ENCODE measurements at places on chromosomes 5 and 9.

DNA sequence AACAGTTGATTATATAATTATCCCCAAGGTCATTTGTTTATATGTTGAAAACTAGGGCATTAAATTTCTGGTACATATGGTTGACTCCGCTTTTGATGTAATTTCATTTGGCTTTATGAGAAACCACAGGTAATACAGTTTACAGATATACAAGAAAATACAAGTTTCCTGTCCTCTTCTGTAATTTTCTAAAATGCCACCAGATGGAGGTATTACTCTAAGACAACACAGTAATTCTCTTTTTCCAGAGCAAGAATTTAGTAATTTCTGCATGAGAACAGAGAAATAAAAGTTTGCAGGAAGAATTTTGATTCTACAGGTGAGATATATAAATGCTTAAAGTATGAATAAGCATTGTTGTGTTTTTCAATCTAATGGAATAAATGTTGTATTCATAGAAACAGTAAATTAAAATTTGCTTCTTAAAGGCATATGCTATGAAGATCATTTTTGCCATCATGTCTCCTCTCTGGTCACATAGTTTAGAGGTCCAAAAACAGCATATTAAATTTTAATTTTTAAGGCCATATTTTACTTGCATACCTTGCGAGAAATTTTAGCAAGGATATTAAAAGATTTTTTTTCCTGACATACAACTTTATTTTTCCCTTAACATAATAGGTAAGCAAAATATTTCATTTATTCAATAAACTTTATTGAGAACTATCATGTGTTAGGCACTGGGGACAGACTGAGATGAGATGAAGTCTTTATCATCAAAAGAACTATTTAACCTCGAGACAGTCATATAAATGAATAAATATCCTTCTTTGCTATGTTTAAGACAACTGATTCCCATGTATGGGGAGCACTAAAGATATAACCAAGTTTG, 22.7 kb downstream of the CHD1 start:
- peak; percentile 81 for DNase-seq

GRCh38 chr9:96021551-96022444, 146.3 kb downstream of the ERCC6L2 start:
- DNase-seq = peak; percentile 23

DNA sequence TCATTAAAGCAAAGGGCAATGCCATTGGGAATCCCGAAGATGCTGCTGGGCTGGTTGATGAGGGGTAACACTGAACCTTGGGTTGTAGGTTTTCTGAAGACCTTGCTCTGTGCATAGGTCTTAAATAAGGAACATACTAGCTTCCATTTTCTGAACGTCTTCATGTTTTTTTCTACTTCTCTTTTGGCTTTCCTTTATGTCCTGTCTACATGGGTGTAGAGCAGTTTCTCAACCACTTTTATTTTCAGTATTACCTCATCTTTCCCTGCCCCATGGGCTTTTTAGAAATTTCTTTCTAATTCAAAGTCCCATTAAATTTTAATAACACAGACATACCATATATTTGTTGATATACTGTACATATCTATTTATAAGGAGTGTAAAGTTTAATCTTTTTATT, at the start of gene IFNA14:
IFNA14 (minus strand) TSS at position 95 of the 400 bp plus-strand sequence; CDS start at position 25, 70 bp downstream.
- DNase-seq = no peak

DNA sequence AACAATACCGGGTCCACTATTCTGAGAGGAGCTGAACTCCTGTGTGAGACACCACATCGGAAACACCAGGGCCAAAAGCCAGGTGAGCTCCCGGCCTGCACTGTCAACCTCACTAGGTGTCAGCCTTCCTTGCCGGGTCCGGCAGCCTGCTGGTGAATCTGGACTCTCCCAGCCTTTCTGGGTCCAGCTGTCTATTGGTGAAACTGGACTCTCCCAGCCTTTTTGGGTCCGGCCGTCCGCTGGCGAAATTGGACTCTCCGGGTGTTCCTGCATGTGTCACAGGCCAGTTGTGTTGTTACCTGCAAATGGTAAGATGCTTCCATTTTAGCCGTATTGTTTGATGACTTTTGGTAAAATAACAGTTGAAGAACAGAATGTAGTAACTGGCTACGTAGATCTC, 801.5 kb downstream of the CDH9 start:
- DNase-seq = no peak

DNA sequence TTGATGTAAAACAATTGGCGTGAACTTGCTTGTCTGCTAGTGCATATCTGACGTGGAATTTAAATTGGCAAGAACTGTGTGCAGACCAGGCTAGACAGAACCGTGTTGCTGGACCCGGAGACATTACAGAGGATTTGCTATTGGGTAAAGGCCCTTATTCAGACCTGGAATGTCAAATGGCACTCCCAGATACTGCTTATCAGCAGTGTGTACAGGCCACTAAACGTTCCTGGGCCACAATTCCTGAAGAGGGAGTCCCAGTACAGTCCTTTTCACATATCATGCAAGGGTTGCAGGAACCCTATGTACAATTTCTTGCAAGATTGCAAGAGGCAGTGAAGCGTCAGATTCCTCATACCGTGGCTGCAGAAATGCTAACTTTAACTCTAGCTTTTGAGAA, 13.5 kb upstream of the MCCC2 start:
- no peak for DNase-seq

DNA sequence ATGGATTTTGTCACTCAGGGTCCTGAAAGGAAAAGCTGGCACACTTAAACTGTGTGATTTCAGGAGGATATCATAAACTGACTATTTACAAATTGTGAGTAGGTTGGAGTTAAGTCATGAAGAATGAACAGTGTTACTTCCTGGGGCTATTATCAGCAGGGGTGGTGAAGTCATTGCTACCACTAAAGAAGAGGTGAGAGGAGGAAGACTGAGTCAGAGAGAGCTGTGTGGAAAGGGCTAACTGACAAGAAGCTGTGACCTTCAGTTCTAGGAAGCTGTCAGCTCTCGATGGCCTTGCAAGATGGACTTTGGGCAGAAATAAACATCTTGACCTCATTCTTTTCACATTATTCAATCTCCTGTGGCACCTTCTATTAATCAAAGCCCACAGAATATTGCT, 72.3 kb upstream of the STARD4 start:
- no peak for DNase-seq

DNA sequence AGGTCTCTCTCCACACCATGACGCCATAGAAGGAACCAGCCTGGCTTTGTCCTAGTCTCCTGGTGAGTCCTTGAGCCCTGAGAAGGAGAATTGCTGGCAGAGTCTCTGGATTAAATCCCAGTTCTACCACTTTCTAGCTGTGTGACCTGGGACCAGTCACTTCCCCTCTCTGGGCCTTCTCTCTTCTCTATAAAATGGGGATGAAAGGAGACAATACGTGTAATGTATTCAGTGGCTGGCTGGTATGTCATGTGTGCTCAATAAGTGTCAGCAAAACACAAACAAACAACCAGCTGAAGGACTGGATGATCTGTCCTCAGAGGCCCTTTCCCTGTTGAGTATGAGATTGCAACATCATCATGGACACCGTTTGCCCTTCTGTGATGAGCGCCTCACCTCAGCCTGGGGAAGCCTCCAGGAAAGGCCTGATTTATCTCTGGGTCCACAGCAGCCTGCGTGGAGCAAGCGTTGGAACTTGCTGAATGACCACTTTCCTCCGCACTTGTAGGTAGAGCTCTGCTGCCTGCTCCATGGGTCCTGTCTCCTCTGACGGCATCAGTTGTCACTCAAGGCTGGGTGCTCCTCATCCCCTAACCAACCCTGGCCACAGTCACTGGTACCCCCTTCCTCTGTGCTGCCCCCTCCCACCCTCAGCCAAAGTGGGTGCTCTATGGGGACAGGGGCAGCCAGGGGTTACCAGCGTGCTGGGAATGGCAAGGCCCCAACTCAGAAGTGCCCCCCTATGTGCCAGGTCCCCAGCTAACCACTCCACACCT, 3.6 kb upstream of the NR5A1 start:
- DNase-seq = no peak

- DNase-seq = no peak
These were observed 144.0 kb downstream of the TMC1 start for GRCh38 chr9:72665421-72665820.

GRCh38 chr5:14557791-14558415, 23.7 kb upstream of the OTULINL start:
- peak; percentile 22 for DNase-seq

Measured in common myeloid progenitor, CD34-positive (primary cell).